Stimulated activated CD4-positive, alpha-beta T cell treated with anti-CD3 and anti-CD28 coated beads, Interleukin-15, amount 100 ng/mL, for 1 hour (primary cell): ENCODE measurements at places on chromosomes 7 and 10.

- DNase-seq = no peak
Measured at GRCh38 chr10:103013416-103013815, 95.3 kb downstream of the CNNM2 start.

- DNase-seq = no peak
Measured at GRCh38 chr7:82677493-82677892, 233.9 kb upstream of the CACNA2D1 start.

DNA sequence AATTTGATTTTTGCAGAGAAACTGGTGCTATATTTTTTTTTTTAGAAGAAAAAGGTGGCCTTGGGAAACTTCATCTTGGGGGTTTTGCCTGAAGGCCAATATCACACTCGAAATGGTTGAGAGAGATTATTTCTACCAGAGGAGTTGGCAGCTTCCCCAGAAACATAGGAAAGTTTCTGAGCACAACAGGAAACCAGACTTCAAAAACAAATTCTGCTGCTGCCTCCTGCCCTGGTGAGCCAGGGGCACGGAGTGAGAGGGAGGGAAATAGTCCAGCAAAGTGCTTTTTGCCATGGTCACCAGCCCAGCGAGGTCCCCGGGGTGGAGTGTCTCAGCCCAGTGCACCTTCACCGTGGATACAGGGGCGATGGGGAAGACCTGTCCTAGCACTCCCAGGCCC lies 61.1 kb downstream of the FOXI2 start:
- DNase-seq = no peak

- DNase-seq = no peak
Measured at GRCh38 chr7:92391071-92391470, 56.2 kb upstream of the GATAD1 start.

- DNase-seq = no peak
Measured at GRCh38 chr7:140625908-140626868, 14.4 kb downstream of the DENND2A start.

GRCh38 chr10:48330269-48330668 lies 23.8 kb downstream of the MAPK8 start:
- no peak for DNase-seq

DNA sequence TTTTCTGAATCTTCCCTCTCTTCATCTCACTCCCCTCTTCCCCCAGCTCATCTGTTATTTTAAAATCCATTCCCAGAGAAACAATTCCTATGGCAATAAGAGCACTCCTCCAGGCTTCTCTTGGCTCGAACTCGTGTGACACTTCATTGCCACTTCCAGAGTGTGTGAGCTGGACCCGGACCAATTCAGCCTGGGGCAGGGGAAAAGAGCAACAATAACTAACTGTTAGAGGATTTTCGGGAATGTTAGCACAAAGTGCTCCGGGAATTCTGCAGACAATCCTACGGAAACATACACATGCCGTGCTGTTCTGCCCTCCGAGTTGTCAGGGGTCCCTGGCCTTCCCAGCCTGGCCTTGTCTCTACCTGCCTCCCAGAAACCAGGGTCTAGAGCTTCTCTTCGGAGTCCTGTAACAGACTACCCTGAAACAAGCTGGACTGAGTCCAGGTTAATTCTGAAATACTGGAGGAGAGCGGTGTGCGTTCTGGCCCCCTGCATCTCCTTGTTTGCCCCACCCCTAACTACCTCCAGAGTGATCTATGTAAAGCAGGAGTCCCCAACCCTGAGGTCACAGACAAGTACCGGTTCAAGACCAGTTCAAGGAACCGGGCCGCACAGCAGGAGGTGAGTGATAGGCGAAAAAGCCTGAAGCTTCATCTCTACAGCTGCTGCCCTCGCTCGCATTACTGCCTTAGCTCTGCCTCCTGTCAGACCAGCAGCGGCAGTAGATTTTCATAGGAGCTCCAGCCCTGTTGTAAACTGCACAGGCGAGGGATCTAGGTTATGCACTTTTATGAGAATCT lies 11.3 kb downstream of the COL26A1 start:
- DNase-seq = no peak

- peak; percentile 13 for DNase-seq
Measured at GRCh38 chr10:31927884-31928548, 615 bp downstream of the ARHGAP12 start.

DNA sequence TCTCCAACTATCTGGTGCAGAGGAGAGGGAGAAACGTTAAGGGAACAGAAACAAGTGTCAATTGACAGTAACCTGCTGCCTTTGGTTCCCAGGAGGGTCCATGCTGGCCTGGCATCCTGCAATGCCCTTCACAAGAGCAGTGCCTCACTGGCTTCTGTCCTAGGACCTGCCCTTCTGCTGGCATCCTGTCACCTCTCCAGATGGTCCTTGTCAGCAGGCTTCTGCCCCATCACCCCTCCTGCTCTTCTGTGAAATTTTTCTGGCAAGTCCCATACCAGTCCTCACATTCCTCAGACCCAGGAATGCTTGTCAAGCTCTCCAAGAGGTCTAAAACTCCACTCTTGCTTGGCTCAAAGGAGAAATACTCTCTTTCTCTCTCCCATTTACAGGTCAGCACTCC lies 34.2 kb downstream of the C10orf67 start:
- no peak for DNase-seq

GRCh38 chr7:64908358-64908757 lies 5.3 kb downstream of the ZNF273 start:
- DNase-seq = no peak
